Activated CD4-positive, alpha-beta T cell treated with anti-CD3 and anti-CD28 coated beads, Interleukin-2, amount 50 U/mL, for 4 hours (primary cell): ENCODE measurements at places on chromosomes 2 and 18.

DNA sequence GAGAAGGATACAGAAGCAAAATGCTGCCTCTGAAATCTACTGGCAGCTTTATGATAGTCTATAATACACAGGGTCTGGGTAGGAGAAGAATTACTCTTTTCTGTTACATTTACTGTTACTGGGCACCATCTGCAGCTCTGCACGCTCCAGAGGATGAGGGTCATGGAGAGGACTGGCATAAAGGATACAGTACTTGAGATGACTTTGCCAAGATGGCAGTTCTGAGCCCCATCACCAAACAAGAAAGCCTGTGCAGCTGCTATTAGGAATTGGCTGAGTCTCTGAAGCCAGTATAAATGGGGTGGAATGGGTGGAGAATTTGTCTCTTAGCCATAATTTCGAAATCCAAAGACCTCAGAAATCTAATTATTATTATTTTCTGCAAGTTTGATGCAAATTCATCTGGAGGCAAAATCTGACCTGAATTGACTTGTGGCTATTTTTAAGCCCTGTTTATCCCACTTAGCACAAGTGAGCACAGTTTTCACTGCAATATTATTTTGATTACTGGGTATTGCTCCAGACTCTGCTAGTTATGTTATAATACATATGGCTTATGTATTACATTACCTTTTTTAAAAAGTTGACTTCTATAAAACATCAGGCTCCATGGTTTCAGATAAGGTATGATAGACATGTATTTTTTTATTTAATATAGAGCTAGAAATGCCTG, 579.5 kb downstream of the MBD2 start:
- DNase-seq: no peak

GRCh38 chr2:216870508-216871332, 10.9 kb upstream of the TNP1 start:
- no peak for DNase-seq

GRCh38 chr2:143230506-143231253, 101.5 kb downstream of the ARHGAP15 start:
- DNase-seq: no peak

GRCh38 chr18:56598422-56598821, 40.0 kb downstream of the TXNL1 start:
- DNase-seq: no peak

DNA sequence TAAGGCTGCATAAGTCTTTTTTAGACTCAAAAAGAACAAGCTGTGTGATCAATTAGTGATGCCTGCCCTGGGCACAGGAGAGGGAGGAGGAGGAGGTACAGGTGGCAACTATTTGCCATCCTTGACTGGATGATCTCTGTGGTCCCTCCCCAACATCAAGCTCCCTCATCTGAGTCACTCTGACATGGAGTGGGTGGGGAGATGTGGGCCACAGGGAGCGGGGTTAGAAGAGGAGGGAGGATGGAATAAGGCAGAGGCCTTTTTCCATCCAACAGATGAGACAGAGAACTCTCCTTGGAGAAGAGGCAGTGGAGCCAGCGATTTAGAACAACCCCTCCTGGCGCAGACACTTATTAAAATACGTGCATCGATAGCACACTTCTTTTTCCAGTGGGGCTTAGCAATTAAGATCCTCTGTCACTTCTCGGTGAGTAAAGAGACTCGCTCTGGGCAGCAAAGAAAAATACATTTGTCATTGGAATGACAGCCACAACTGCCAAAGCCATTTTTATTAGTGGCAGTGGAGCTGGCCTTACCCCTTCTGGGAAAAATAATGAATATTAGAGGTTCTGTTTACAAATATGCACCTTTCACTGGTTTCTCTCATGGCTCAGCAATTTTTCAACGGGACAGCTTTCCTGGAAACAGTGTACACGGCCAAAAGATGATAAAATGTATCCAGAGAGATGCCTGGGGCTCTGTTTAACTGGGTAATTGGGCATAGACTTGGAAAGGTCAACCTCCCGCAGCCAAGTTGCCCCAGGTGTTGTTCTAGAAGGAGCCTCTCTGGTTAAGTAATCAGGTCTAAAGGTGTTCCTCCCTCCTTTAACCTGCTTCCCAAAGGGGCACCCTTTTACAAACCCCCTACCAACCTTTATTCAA, 238.4 kb upstream of the CXCR4 start:
- DNase-seq: no peak

DNA sequence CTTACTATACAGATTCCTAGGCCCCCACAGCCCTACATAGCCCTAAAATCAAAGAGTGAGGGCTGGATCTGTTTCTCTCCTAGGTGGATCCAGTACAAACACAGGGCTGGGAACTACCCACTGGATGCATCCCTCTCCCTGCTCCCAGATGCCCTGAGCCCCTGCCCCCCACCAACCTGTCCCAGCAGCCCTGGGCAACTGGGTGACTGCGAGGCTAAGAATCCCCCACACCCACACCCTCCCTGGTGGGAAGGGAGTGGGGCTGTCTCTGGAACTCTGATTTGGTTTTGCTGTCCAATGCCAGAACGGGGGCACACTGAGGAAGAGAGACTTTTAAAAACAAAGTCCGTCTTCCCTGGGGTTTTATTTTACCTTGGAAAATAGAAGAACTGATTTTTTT, 113.1 kb downstream of the SMAD7 start:
- DNase-seq: no peak

DNA sequence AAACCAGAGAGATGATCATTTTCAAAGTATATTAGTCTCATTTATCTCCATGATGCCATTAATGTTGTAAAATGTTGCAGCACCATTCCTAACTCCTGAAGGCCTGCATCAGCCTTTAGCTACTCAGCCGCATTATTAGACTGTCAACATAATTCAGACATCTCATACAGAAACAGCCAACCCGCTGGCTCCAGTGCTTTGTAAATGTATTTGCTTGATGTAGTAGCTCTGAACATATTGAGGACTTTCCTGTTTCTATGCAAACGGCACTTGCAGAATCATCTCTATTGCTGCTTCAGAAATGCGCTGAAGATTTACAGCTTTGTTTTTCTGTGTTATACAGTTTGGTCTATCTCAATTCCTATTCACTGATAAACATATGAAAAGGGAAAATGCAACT, 372.2 kb downstream of the DSEL start:
- DNase-seq: no peak

DNA sequence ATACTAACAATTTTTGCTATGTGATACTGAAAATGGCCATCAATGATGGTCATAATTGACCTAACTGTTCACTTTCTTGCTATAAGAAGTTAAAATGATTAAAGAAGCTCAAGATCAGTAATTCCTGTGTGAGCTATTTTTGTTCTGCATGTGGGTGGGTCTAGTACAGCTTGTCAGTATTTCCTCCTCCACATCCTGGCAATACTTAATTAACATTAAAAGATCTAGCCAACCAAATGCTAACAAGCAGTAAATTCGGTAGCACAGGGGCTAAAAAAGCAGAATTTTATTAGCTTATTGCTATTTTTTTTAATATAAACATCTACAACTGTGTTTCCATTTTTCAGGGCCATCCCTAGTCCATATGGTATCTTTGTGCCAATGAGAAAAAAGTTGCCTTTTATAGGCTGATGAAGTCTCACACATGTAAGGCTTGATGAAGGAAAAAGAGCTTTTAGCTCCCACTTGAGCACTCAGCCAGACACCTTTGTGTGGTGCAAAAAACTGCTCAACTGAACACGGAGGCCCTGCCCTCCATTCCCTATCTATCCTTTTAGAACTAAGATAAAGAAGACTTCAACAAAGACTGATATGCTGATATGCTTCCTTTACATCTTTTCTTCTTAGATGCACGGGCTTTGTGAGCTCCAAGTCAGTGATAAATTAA, 4.9 kb upstream of the PNO1 start:
- no peak for DNase-seq

GRCh38 chr2:106857882-106858478, 28.0 kb downstream of the ST6GAL2 start:
- DNase-seq: no peak
